ENCODE measurements at places on chromosomes 7 and 10.

GRCh38 chr7:7443806-7444350, 91.8 kb downstream of the COL28A1 start:
- no peak for DNase-seq

GRCh38 chr10:12535656-12536055, 186.3 kb downstream of the CAMK1D start:
- no peak for DNase-seq

GRCh38 chr7:20141666-20142065, 75.5 kb downstream of the MACC1 start:
- DNase-seq, result peak; percentile 79

DNA sequence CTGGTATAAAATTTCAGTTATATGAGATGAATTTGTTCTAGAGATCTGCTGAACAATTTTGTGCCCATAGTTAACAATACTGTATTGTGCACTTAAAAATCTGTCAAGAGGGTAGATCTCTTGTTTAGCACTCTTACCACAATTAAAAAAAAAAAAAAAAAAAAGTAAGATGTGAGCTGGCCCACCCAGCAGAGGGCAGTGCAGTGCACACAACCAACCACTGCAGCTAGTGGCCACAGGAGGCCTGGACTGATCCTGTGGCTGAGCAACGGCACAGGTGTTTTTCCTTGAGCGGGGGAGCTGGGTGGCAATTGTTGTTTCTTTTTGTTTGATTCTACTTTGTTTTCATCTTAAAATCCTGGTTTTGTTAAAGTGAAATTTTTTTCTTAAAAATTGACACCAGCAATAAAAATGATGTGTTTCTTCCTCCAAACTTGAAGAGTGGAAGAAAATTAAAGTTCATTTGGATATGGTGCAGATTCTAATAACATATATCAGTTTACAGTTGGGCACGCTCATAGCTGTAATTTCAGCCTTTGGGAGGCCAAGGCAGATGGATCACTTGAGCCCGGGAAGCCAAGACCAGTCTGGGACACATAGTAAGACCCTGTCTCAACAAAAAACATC, 171.1 kb upstream of the TBX20 start:
- DNase-seq, result peak; percentile 64

- DNase-seq, result no peak
Observed at GRCh38 chr7:101123703-101124068, 3.2 kb upstream of the SERPINE1 start.

GRCh38 chr10:1613511-1613910, 123.8 kb downstream of the ADARB2 start:
- DNase-seq, result no peak

GRCh38 chr10:21520949-21521348, 4.5 kb downstream of the SKIDA1 start:
- DNase-seq, result no peak

- no peak for DNase-seq
Observed at GRCh38 chr10:35498693-35499092, 106.4 kb upstream of the GJD4 start.

- DNase-seq, result no peak
Observed at GRCh38 chr10:3251172-3251571, 78.6 kb upstream of the PITRM1 start.

GRCh38 chr10:79266084-79266483, 81.2 kb upstream of the PPIF start:
- DNase-seq, result no peak

DNA sequence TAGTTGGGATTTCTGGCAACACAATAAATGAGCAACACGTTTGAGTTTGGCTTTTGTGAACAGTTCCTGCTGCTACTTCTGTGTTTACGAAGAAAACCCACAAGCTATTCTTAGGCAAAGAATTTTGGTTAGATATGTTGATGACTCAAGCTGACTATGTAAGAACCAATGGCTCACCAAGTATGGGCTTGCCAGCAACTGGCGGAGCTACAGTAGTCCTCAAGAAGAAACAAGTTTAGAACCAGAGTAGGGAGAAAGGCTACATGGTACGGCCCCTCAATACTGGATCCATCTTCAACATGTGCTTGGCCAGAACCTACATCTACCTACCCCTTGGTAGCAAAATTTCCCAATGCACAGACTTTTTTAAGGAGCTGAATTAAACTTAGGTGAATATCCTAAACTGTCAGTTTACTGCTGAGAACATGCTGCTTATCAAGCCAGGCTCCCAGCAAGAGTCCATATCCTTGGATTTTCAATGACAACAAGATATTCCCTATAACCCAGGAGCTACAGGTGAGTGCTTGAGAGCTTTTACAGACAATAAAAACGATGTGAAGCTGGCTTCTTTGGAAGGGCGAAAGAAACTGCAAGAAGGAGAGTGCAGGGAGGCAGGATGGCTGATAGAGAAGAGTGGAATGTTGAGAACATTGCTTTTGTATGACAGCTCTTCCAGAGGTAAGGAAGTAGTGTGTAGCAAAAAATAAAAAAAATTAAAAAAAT, 74.3 kb upstream of the ASAH2 start:
- no peak for DNase-seq

- no peak for DNase-seq
Observed at GRCh38 chr10:25026463-25026862, 10.1 kb downstream of the THNSL1 start.

DNA sequence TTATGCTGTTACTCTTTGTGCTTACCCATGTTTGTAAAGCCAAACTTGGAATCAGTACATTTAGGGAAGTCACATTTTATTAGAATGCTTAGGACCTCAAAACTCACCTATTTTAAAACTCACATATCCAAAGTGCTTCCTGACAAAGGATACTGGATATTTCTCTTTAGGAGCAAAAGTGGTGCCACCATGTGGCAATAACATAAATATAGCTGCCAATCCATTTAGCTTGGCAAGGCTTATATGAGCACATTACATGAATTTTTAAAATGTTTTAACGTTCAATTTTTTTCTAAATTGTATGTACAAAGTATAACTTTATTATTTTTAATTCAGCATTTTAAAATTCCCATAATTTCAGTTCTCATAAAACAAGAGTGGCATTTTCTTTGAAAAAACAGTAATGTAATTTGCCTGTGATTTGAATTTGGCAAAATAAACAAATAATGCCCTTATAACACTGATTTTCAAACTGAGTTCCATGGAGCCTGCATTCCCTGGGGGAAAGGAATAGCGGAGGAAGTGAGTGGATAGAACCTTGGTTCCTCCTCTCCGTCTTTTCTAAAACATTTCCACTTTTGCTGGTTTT, 75.4 kb downstream of the HDAC9 start:
- peak; percentile 55 for DNase-seq

- peak; percentile 16 for DNase-seq
Observed at GRCh38 chr7:47778153-47778661, 170.1 kb downstream of the PKD1L1 start.

DNA sequence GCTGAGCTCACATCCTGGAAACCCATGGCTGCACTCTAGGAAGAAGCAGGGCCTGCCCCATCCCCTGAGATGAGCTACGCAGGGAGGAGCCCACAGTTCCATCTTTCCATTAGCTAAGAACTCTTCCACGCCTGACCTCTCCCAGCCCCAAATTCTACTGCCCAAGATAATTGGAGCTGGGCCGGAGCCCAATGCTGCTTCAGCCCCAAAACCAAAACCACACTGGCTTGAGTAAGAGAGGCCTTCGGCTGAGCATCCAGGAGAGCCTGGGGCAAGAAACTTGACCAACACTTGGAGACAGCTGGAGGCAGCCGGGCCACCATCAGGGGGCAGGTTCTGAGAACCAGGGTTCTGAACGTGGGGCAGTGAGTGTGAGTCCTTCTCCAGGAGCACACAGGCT, 116.1 kb upstream of the ZMIZ1 start:
- no peak for DNase-seq

- no peak for DNase-seq
Observed at GRCh38 chr7:44073664-44074348, 8.4 kb upstream of the PGAM2 start.

DNA sequence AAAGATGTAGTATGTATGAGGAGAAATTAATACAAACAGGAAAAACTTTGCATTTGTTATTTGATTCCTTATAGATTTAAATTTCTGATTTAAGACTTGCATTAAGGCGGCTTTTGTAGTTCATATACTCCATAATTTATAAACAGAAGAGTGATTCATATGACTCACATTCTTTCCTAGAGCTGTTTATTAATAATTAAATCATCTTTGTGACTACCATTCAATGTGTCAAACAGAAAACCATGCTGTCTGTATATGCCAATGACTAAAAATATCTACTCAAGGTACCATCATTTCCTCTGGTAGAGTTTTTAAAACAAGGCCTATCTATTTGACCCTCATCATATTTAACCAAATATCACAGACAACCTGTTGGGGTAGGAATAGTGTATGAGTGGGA, 501.7 kb downstream of the PARD3 start:
- DNase-seq, result no peak

DNA sequence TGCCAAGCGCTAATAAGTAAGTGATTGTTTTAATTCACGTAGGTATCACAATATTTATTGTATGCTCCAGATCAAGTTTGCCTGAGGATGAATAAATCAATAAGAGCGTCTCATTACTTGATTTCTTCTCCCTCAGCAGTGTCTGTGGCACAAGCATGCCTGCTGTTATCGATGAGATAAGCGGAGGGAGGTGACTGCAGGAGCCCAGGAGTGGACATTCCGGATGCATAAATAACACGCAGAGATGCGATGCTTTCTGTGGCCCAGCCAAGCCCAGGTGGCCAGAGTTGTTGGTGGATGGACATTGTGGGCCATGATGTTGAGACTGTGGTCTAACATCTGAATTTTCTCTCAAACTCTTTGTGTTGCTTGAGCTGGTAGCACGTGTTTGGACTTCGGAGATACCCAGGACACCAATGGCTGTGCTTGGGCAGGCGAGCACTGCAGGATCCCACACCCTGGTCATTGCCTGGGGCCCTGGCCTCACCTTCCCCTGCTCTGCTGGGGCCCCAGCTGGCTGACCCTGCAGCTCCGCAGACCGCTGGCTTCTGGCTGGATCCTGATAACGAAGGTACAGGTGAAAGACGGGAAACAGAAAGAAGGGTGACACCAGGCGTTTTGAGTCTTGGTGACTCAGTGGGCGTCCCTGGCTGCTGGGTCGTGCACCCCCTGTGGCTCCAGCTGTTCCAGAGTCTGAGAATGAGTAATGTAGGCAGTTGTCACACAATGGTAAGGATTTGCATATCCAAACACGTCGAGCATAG, 31.2 kb upstream of the MNX1 start:
- no peak for DNase-seq

DNA sequence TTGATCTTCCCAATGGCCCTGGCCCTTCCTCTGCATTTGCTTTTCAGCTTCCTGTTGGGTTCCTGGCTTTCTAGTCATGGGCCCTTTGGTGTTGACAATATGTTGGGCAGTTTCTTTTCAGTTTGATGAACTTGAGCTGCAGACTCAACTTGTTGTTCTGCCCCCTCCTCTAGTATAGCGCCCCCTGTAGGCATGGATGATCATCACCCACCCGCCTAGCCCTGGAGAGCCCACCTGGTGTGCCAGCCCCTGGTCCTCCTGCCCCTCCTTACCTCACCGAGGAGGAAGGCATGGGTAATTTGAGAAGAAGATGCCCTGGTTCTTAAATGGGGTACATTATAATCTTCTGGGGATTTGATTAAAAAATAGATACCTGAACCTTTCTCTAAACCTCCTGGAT, 271.2 kb downstream of the SNX10 start:
- no peak for DNase-seq

DNA sequence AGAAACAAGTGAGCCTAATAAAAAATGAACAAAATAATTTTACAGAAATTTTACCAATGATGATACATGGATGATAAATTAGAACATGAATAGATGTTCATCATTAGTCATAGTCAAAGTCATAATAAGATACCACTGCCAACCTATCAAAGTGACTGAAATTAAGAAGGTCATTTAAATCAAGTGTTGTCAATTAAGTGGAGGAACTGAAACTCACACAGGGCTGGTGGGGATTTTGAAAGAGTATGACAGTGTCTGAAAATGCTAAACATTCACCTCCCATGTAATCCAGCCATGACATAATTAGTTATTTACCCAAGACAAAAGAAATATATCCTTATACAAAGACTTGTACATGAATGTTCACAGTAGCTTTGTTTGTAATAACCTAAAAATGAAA, 57.1 kb upstream of the DYNC1I1 start:
- no peak for DNase-seq

- no peak for DNase-seq
Observed at GRCh38 chr7:55258631-55259030, 106.5 kb upstream of the LANCL2 start.

DNA sequence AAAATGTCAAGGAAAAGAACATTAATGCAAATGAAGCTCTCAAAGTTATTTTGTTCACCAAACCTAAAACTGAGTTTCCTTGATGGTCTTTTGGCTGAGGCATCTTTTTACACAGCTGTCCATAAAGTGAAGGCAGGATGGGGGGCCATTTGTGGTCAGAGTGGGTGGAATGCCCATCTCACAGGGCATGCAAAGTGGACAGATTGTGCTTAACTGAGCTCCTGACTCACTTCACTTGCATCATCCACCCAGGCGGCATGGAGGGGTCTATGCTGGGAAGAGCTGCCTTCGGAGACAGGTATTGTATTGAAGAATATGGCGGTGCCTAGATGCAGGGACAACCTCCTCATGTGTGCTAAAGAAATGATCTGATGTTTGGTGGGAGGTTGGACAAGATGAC, 905.3 kb downstream of the KCNMA1 start:
- no peak for DNase-seq

DNA sequence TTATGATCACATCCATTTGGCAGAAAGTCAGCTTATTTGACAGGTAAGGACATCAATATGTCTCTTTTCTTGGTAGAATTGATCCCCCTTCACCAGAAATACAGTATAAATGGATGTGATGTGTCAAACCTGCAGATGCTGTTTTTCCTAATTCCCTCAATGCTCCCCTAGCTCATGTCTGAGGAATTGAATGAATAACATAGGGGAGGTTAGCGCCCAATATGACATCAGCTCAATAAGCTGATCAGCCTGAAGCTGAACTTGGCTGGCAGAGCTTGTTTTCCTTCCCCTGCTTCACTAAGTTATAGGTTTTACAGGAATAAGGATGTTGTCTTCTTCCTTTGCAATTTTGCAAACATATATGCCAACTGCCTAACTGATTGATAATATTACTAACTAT, 132.5 kb downstream of the REEP3 start:
- no peak for DNase-seq

Data from COR-L47 (cell line).